ENCODE measurements at places on chromosomes 11 and 22.

GRCh38 chr11:104705490-104706190 is 192.6 kb downstream of the CASP12 start:
- peak; percentile 43 for DNase-seq

DNA sequence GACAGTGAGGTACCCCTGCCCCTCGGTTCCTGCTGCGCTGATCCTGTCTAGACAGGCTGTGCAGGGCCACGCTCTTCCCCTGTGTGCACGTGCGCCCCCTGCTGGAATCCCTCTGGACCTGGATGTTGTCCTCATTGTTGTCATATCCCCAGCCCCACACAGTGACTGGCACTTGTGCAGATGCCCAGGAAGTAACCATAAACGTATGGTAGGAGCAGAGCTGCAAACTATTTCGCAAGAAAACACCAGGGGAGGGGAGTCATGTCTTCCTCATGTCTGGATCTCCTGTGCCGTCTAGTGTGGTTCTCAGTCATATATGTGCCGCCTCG is 114.7 kb downstream of the CRYBB2 start:
- DNase-seq = peak; percentile 16

DNA sequence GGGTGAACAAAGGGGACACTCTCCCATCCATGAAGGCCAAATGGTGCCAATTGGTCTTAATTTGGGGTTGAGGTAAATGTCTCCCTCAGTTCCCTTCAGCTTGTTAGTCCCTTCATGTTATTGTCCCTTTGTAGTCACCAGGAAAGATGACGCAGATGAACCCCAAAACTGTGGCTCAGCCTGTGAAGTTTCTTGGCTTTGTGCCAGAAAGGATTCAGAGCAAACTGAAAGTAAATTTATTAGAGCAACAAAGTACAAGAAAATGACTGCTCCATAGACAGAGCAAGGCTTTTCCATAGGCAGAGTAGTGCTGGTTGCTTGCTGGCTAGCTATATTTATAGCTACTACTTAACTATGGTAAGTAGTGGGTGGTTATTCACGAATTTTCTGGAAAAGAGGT is 16.7 kb downstream of the OR4C3 start:
- DNase-seq = no peak

GRCh38 chr22:32737811-32738497 is 63.6 kb upstream of the TIMP3 start:
- DNase-seq = no peak

DNA sequence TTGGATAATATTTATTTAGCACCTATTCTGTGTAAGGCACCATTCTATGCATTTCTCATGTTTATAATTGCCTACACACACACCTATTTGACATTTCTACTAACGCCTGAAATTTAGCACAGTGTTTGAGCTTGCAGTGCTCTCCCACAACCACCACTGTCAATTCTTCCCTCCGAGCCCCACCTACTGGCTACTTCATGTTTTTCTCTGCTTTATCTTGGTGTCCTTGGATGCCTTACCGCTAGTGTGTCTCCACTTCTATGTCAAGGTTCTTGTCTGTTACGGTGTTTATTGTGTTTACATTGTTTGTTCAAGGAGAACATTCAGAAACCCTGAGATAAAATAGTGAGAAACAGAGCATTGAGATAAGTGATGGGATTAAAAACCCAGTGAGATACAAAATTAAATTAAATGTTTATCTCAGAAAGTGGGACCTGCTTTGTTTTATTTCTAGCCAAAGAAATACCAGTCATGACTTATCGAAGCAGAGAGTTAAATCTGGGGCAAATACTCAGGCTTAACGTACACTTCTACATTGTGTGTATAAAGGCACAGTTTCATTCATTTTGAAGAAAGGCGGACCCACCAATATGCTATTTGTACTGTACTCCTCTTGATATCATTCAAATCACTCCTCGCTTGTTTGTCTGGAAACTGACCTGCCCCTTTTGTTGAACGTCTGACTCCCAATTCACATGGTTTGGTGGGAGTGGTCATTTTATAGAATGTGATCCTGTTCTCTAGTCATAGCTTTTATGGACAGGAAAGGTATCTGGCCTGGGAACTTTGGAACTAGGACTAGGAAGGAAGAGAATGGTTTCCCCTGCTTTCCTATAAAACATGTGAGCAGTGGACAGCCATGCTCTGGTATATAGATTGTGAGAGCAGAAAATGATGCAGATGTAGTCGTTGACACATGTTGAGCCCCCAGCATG is 39.2 kb upstream of the SLC36A4 start:
- no peak for DNase-seq

DNA sequence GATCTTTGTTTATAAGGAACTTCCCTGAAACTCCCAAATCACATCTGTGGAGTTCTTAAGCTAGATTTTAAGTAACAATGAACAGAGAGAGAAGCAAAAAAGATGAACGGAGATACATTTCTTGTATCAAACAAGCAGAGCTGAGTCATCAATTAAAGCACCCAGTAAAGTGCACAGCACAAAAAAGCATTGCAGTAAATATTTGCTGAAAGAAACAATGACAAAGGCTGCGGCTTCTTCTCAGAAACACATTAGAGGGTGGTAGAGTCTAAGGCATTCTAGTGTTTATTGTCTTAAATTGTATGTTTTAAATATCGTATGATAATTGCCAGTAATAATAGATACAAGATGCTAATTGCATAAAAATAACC is 941.6 kb upstream of the CHORDC1 start:
- DNase-seq = no peak

DNA sequence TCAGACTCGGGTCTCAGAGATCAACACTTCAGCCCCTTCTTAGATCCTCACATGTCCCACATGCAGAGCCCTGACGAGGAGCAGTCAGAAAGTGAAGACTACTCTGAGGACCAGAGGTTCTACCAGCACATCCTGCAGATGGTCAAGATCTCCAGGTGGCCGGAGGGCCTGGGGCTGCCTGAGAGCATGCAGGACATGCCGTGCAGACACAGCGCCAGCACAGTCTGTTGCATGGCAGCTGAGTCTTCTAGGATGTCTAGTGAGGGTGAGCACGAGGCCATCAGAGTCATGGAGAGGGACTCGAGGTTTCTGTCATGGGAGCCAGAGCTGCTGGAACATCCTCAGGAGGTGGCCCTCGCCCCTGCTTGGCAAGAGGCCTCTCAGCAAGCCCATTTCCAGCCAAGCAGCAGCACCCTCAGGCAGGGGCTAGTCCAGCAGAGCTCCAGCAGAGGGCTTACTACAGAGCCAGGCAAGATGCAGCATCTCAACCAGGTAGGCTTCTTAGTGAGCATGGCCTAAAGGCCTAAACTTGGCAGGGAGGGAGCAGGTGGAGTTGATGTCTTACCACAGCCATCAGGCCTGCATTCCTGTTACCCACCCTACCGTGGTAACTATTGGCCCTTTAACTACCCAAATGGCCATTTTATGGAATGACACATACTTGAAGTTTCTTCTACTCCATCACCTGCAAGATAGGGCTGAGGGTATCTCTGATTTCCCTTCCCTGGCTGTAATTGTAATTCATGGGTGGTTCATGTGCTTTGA is 28.7 kb downstream of the CEP164 start:
- no peak for DNase-seq

GRCh38 chr11:31820438-31820818 is 9.3 kb upstream of the PAX6 start:
- no peak for DNase-seq

- no peak for DNase-seq
These were observed 26.1 kb downstream of the ZC3H12C start for GRCh38 chr11:110119317-110119716.

- no peak for DNase-seq
These were observed 194.3 kb upstream of the CTSC start for GRCh38 chr11:88531831-88532230.

- no peak for DNase-seq
These were observed 47.9 kb downstream of the STIM1 start for GRCh38 chr11:3903207-3903896.

DNA sequence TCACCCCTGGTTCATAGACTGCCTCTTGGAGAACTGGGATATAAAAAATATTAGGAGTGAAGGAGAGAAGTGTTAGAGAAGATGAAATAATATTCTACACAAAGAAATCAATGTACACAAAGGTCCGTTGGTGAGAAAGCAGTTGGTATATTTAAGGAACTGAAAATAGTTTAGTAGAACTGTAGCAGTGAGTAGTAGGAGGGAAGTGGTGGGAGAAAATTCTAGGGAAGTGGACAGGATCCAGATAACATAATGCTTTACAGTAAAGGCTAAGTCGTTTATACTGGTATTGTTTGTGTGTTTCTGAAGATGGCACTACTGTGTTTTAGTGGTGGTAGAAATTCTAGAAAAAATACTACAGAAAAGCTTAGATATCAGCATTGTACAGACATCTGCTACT is 120.8 kb upstream of the CHORDC1 start:
- no peak for DNase-seq

- DNase-seq = no peak
These were observed 1.1 kb downstream of the FAT3 start for GRCh38 chr11:92225568-92226330.

DNA sequence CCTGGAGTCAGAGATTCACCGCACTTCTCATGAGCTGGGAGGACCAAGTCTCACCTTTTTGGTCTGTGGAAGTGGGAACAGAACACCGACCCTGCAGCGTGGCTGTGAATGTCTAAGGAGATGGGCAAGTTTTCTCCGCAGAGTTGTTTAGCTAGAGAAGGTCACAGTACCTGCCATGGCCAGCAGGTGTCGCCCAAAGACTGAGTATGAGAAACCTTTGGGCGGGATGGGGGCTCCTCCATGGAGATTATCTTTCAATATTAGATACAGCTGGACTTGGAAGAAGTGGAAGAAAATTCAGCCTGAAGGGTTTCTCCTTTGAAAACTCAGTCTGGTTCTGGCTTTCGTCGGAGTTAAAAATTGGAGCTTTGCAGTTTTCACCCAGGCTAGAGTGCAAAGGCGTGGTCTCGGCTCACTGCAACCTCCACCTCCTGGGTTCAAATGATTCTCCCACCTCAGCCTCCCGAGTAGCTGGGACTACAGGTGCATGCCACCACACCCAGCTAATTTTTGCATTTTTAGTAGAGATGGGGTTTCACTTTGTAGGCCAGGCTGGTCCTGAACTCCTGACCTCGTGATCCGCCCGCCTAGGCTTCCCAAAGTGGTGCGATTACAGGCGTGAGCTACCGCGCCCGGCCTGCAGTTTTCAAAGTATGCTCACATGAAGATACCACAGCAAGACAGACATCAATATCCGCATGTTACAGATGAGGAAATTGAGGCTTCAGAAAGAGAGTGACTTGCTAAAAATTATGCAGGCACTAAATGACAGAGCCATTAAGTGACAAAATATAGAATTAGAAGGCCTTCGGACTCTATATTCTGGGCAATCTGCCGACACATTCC is 10.7 kb upstream of the DSCAML1 start:
- peak; percentile 78 for DNase-seq
